PC-9 (cell line): ENCODE measurements at places on chromosomes 2 and 18. TPM values are rescaled to one million over a fixed set of nuclear protein-coding genes. Genes with fewer than 3 reads are reported as not detected.

PROKR1 gene
- total RNA-seq = not detected in 2 replicates

C2orf80 gene
- not detected in 2 replicates for total RNA-seq

ADRA2B gene
- total RNA-seq = 0.26 and 0.55 TPM in 2 replicates

HPCAL1 gene
- 91.1 and 105 TPM in 2 replicates for total RNA-seq

ATG16L1 gene
- total RNA-seq = 55.7 and 63.9 TPM in 2 replicates

GPR45 gene
- total RNA-seq = not detected in 2 replicates

OBSL1 gene
- total RNA-seq = 110 and 161 TPM in 2 replicates

CENPA gene
- total RNA-seq = 43.6 and 48.8 TPM in 2 replicates

ADAM23 gene
- 8.9 and 12.0 TPM in 2 replicates for total RNA-seq
